GOT3 (cell line): ENCODE measurements at places on chromosomes 5 and 9.

DNA sequence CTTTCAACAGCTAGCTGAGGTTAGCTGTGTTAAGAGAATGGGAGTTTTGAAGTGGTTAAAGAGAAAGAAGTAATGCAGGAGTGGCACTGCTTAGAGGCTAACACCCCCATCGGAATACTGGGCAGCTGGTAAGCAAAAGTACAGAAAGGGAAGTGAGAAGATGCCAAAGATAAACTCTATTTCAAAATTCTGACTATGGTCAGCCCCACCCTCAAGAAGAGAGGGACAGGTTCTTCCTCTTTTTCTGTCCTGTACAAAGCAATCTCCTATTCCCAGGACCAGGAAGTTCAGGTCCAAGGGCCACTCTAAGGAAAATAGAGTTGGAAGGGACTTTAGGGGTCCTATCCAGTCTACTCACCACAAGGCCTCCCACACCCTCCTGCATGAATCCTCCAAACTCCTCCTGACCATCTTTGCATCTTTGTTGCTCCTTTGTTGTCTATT is 45.9 kb upstream of the JAK2 start:
- DNase-seq: no peak

DNA sequence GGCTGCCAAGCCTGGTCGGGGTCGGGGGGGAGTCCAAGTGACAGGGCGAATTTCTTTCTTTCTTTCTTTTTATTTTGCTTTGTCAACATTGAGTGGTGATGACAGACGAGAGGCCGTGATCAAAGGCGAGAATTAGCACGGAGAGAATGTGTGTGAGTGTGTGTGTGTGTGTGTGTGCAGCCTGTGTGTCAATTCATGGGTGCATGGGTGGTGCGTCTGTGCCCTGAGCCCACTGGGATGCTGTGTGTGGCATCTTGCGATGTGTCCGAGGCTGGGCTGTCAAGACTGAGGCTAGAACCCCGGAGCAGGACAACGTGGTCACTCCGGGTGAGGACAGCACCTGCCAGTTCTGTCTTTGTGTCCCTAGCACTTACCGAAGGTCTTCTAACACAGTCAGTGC is 4.7 kb upstream of the FIBCD1 start:
- DNase-seq: no peak

- DNase-seq: no peak
Observed at GRCh38 chr5:80389580-80389979, 18.3 kb upstream of the ZFYVE16 start.

- no peak for DNase-seq
Observed at GRCh38 chr9:137613738-137614523, 4.9 kb upstream of the EHMT1 start.

- DNase-seq: no peak
Observed at GRCh38 chr9:124078641-124079040, 67.1 kb downstream of the LHX2 start.

DNA sequence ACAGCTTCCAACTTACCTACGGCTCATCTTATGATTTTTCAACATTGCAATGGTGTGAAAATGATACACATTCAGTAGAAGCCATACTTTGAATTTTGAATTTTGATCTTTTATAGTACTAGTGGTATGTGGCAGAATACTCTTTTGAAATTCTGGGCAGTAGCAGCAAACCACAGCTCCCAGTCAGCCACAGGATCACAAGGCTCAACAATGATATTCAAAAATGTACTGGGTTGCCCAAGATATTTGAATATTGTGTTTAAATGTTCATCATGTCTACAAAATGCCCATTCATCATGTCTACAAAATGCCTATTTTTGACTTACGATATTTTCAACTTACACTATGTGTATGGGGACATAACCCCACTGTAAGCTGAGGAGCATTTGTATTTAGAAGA is 81.3 kb upstream of the PRR16 start:
- no peak for DNase-seq

DNA sequence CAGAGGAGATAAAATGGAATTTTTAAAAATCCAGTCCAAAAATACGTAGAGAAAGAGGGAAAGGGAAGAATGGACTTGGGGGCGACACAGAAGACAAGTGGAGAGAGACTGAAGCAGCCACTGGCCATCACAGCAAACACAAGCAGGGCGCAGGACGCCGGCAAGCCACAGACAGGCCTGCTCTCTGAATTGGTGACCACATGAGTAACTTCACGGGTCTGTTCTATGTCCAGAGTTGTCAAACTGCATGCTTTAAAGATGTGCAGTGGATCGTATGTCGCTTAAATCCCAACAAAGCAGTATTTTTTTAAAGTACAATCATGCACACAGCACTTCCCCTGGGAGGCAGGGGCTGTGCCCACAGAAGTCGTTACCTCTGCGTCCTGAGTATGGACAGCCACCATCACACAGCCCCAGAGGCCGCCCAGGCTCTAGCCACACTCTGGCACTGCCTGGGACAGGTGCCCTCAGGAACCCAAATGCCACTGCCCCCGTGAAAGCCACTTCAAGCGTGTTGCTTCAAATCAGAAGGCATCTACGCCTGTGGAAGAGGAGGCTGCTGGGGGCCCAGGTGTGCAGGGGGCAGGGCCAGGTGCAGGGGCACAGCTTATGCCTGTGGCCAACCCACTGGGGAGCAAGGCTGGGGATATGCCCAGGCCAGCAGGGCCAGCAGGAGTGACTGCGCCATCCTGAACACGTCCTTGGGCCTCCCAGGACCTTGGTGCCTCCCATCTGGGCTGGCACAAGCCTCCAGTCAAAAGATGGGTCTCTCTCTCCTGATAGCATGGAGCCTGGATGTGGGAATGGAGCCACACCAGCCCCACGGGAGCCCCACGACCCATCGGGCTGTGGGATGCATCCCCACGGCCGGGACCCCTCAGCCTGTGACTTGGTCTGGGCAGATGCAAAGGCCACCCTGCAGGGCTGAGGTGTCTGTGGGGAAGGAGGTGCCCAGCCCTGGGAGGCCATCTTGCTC is 5.9 kb upstream of the LRRC14B start:
- DNase-seq: no peak

- no peak for DNase-seq
Observed at GRCh38 chr9:16139774-16140173, 586.9 kb downstream of the CCDC171 start.

DNA sequence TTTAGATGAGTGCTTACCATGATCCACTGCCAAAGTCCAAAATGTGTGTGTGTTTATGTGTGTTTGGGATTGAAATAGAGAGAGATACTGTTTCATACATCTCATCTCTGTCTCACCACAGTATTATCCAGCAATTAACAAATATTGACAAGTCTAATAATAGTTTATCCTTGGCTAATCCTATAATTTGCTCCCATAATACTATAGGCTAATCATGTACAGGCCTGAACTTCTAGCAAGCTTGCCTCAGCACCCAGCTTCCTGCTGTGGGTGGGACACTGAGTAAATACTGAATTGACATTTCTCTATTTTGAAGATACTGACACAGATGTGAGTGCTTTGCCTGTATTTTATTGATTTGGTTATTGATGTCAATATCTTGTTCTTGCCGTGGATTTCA is 35.3 kb upstream of the KCNV2 start:
- no peak for DNase-seq

GRCh38 chr9:4097515-4097914 is 202.4 kb downstream of the GLIS3 start:
- DNase-seq: no peak

GRCh38 chr5:112083623-112084022 is 326.6 kb upstream of the NREP start:
- no peak for DNase-seq

DNA sequence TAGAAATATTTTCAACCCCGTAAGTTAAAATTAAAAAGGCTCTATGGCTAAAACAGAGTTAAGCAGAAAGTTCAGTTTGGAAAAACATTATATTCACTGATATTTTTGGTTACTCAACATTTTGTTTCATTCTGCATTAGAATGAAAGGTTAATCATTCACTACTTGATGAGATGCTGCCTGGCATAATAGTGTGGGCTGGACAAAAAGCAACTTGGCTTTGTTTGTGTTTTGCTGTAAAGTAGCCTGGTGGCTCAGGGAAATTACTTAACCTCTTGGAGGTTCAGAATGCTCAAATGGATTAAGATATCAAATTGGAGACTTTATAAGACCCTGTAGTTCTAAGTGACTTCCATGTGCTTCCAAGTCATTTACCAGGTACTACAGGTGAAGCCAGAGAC is 367.4 kb upstream of the TRPC7 start:
- DNase-seq: no peak

GRCh38 chr5:178532666-178533065 is 57.5 kb downstream of the COL23A1 start:
- DNase-seq: no peak

GRCh38 chr9:8552732-8553131 is 753.2 kb upstream of the DMAC1 start:
- DNase-seq: no peak

DNA sequence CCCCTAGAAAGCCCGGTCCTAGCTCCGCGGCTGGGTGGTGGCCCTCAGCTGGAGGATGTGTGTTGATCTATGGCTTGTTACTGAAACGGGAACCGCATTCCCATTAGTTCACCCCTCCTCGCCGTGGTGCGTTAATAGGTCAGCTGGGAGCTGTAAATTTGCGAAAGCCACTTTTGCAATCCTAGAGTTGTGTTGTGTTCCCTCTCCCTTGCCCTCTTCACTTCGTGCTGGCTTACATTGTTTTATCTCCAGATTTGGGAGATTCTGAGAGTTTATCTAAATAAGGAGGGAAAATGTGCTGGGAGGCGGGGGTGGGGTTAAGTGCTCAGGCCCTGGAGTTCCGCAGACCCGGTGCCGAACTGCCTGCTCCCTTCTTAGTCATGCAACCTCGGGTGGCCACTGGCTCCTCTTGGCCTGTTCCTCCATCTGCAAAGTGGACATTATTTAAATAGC is 62.8 kb downstream of the HMCN2 start:
- DNase-seq: no peak

DNA sequence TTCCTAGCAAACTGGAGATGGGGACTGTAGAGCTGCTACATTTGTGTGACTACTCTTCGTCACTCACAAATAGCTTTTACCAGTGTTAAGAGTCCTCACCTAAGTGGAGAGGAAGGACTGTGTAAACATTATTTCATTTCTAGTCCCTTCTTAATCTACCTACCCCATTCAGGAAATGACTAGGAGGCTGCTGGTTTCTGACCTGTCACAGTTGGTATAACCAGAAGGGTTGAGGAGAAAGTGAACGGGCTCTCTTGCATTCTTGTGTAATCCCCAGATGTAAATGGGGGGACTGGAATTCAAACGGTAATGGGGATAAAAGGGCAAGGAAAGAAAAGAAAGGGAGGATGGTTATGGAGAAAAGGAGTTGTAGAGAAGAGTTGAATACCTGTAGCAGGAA is 35.4 kb upstream of the BNIP1 start:
- DNase-seq: no peak

GRCh38 chr5:173501922-173502321 is 114.5 kb downstream of the BOD1 start:
- DNase-seq: no peak

- no peak for DNase-seq
Observed at GRCh38 chr5:36359267-36359666, 57.6 kb upstream of the RANBP3L start.

GRCh38 chr5:143662020-143662419 is 149.9 kb upstream of the HMHB1 start:
- DNase-seq: no peak

GRCh38 chr9:69279733-69280132 is 45.3 kb upstream of the ENTREP1 start:
- DNase-seq: no peak

- DNase-seq: no peak
Observed at GRCh38 chr9:90999425-91000397, 198.1 kb downstream of the SYK start.

- DNase-seq: no peak
Observed at GRCh38 chr9:5042661-5043178, 57.6 kb downstream of the JAK2 start.

- DNase-seq: no peak
Observed at GRCh38 chr9:23541976-23542375, 284.1 kb downstream of the ELAVL2 start.

DNA sequence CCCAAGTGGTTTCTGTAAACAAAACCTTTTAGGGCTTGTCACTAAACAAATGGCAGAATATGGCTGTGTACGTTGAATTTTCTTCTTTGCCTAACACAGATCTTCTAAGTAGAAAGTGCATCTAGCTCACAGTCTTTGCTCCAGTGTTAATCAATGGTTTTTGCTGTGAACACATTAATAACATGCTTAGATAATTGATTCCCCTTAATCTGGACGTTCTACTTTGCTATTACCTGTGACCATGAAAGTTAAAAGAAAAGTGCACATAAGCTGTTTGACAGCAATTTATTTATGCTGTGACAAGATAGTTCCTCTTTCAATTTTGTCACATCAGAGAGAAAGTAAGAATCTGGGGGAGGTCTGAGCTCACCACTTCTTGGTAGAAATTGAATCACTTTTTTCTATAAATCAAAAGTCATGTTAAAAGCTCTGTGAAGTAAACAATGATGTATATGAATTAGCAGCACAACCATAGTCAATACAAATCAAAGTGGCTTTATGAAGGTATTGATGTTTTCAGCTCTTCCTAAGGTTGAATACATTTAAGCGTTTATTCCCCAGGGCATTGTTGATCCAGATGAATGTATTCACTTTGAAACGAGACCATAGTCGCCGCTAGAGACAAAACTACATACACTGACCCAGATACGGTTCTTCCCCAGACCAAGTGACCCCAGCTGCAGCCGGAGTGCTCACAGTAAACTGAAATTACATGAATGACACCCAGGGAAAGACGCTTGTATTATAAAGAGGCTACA is 174.6 kb upstream of the ZNF608 start:
- no peak for DNase-seq

DNA sequence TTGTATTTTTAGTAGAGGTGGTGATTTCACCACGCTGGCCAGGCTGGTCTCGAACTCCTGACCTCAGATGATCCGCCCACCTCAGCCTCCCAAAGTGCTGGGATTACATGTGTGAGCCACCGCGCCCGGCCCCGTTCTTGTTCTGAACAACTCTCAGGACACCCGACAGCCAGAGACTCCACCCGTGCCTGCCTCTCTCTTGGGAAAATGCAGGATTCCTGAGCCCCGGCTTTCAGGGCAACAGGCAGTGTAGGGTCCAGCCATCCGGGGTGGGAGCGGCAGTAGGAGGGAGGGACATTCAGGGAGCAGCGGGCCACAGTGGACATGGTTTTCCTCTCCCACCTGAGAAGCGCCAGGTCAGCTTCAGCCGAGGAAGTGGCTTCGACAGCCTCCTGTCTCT is 34.4 kb downstream of the NCS1 start:
- DNase-seq: no peak

GRCh38 chr9:133577737-133578112 is 31.5 kb downstream of the FAM163B start:
- no peak for DNase-seq
